Activated naive CD4-positive, alpha-beta T cell (primary cell): ENCODE measurements at places on chromosomes 5 and 9.

DNA sequence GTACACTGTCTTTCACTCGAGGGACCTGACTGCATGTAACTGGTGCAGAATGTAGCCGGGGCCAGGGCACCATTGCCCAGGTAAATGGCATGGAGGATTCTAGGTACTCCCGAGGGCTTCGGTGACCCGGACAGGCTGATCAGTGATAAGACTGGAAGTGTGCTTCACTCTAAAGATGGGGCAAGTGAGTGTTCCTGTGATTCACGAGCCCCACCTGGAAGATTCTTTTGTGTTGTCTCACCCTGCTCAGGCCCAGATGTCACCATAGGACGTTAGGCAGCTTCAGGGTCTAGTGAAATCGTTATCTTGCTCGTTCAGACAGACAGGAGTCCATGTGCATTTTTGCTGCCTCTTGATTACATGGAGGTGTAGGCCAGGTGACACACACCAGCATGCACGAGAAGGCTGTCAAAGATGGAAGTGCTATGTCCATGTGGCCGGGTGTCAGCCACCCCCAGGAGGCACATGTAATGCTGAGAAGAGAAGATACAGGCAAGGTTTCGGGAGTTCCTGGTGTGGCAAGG lies 73.9 kb downstream of the WNK2 start:
- no peak for DNase-seq

DNA sequence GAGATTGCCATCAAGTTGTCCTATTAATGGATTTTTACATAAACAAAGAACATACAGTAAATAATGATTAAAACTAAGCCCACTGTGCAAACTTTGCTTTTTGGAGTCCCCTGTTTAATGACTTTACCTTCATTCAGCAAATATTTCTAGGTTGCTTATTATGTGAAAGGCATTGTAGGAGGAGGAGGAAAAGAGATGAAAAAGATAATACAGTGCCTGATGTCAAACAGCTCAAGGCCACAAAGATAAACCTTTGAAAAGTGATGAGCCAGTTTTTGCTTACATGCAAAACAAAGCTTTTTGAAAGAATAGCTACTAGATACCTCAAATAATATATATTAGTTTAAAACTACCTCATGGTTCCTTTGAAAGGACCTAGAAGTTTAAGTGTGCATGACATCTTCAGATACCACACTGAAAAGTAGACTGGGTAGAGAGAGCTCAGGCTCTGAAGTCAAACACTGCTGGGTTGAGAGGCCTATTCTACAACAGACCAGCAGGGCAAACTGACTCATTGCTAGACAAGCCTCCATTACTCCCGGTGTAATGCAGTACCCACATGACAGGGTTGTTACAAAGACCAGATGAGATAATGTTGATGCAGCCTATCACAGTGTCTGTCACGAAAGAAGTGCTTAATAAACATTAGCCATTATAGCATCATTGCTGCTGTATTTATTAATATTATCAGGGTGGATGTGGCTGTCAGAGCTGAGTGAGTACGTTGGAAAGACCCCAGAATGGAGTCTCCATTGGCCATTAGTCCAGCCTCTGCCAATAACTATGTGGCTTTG lies 11.8 kb downstream of the DEPDC1B start:
- DNase-seq: no peak

DNA sequence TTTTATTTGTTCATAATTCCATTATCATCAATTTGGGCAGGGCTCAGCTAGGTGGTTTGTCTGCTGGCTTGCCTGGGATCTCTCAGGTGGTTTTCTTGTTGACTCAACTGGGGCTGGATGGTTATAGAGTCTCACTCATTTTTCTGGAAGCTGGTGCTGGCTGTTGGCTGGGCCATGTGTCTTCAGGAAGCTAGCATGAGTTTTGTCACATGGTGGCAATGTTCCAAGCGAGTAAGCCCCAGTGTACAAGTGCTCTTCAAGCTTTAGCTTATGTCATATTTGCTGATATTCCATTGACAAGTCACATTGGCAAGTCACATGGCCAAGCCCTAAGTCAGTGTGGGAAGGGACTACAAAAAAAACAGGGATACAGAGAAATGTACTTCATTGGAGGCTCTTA lies 2.3 kb upstream of the RASEF start:
- no peak for DNase-seq

- no peak for DNase-seq
Observed at GRCh38 chr9:121317737-121318630, 50.0 kb downstream of the GSN start.

- DNase-seq: no peak
Observed at GRCh38 chr5:154331924-154332323, 113.9 kb upstream of the SAP30L start.

- DNase-seq: no peak
Observed at GRCh38 chr5:10243660-10244240, 5.9 kb downstream of the ATPSCKMT start.

DNA sequence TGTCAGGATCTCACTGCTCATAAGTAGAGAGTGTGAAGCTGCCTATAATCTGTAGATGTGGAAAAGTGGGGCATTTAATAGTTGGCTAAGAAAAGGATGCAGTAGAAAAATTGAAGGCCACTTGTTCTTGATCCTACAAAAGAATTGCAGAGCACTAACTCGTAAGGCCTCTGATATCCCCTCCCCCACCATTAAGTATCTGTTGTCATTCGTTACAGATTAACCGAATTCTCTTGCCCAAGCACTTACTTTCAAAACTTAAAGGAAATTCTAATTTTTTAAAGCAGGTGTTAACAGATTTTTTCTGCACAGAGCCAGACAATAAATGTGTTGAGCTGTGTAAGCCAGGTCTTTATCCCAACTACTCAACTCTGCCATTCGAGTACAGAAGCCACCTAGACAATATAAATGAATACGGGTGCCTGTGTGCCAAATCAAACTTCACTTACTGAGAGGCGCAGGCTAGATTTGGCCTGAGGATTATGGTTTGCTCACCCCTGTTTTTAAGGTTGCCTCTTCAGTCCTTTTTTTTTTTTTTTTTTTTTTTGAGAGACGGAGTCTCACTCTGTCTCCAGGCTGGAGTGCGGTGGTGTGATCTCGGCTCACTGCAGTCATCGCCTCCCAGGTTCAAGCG lies 234.8 kb downstream of the RFK start:
- no peak for DNase-seq

GRCh38 chr9:138014563-138014945 lies 137.0 kb downstream of the CACNA1B start:
- DNase-seq: no peak

GRCh38 chr5:22968386-22968785 lies 115.2 kb upstream of the CDH12 start:
- DNase-seq: no peak
